GM12864 (cell line): ENCODE measurements at places on chromosomes 11 and 22.

GRCh38 chr22:36918586-36919284, 5.3 kb downstream of the CSF2RB start:
- no peak for DNase-seq

- DNase-seq, result no peak
Observed at GRCh38 chr11:15557457-15558230, 442.9 kb downstream of the INSC start.

DNA sequence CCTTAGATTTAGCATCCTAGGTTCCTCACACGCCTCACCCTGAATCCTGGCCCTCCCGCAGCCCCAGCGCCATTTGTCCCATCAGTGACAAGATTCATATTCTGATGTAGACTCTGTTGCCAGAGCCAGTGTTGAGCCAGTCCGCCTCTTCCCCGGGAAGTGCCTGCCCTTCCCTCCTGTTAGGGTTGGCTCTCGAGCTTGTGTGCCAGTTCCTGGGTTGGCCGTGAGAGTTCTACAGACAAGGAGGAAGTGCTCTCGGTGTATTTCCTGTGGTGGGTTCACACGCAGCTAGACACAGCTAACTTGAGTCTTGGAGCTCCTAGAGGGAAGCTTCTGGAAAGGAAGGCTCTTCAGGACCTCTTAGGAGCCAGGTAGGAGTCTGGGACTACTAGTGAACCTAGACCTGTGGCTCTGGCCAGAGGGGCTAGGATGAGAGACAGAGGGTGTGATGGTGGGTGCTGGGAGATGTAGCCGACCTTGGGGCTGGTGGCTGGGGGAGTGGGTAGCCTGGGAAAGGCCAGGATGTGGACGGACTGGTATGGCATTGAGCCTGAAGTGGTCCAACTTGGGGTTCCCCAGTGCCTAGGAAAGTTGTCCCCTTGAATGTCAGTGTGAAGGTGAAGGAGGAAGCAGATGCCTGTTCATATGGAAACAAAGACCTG, at the start of gene IL18BP:
TSS of gene IL18BP (plus strand) at position 261 of the 662 bp plus-strand sequence. CDS start 1,076 bp downstream, outside the sequence.
- no peak for DNase-seq

DNA sequence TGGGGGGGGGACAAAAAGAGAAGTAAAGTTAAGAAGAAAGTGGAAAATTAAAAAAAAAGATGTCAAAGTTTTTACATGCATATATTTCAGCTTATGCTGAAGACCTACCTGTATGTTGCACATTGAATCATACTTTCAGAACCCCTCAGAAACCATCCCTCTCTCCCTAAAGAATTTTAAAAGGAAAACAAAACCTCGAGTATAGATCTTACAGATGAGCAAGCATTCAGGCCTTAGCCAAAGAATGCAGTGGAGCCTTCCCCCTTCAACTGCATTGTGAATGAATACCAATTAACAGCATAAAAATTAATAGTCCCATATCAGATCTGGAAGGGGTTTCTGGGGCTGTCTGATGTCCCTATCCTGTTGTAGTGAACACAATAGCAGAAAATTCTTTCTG, 16.3 kb downstream of the KDELR3 start:
- DNase-seq, result no peak

- no peak for DNase-seq
Observed at GRCh38 chr11:121547574-121547973, 94.8 kb upstream of the SORL1-AS1 start.

DNA sequence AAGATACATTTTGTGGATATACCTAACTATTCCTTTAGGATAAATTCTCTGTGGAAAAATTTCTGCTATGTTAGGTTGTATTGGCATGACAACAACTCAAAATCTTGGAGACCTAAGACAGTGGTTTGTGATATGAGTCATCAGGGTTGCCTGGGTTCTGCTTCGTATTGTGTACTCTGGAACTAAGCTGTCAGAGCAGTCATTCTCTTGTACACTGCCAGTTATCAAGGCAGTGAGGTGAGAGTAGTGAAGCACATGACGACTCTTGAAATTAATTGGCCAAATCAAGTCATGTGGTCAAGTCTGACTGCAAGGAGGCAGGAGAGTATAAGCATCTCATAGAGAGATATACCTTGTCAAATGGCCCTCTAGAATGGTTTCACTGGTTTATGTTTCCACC, 104.4 kb downstream of the FANCF start:
- no peak for DNase-seq

- no peak for DNase-seq
Observed at GRCh38 chr22:44316393-44317122, 3.8 kb upstream of the SHISAL1 start.

DNA sequence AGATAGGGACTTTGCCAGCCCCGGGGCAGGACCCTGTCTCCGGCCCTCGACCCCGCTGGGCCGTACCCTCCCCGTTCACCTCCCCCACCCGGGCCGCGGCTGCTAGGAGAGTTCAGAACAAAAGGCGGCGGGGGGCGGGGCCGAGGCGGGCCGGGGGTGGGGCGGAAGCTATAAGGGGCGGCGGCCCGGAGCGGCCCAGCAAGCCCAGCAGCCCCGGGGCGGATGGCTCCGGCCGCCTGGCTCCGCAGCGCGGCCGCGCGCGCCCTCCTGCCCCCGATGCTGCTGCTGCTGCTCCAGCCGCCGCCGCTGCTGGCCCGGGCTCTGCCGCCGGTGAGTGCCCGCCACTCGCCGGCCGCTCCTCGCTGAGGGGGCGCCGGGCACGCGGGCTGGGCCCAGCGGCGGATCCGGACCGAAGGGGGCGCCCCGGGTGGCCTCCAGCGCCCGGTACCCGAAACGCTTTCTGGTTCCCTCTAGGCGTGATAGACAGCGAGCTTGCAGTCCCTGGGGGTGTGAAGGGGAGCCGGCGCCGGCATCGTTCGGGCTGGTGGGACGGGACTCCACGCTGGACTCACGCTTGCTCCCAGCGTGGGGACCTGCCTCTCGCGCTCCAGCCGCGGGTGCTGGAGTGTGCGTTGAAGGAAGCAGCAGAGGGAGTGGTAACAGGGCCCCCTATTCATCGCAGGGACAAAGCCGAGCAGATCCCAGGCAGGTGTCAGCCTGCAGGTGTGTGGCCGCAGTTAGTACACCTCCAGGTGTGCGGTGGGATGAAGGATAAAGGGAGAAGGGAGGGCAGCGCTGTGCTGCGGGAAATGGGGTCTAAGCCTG, at the start of gene MMP11:
TSS of gene MMP11 (plus strand) at position 201 of the 825 bp plus-strand sequence. CDS start at position 223, 22 bp downstream.
- no peak for DNase-seq

- DNase-seq, result no peak
Observed at GRCh38 chr11:36146437-36146836, 142.8 kb downstream of the COMMD9 start.

GRCh38 chr11:64833509-64833908, 10.9 kb downstream of the CDC42BPG start:
- no peak for DNase-seq

DNA sequence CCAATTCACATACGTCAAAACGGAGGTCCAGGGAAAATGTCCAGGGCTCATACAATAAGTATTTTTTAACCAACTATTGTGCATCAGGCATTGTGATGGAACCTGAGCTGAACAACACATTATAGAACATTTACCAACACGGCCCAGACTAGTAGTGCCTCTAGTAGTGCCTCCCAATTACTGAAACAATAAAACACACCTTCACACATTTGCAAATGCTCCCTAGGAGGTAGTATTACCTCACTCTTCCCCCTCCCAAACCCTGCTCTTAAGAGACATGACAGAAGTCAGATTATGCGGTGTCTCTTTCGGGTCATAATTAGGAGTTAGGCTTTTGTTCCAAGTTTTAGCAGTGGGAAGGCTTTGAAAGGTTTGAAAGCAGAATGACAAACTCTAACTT, 61.1 kb downstream of the PAK1 start:
- DNase-seq, result no peak
